ENCODE measurements at places on chromosomes 6 and 20.
A peak's percentile ranks its signal among the peaks of the same experiment; 100 is the strongest.

GRCh38 chr20:19660808-19661378 is 97.2 kb upstream of the RIN2 start:
- DNase-seq, result no peak

- no peak for DNase-seq
Measured at GRCh38 chr20:57777911-57778310, 68.1 kb upstream of the PMEPA1 start.

DNA sequence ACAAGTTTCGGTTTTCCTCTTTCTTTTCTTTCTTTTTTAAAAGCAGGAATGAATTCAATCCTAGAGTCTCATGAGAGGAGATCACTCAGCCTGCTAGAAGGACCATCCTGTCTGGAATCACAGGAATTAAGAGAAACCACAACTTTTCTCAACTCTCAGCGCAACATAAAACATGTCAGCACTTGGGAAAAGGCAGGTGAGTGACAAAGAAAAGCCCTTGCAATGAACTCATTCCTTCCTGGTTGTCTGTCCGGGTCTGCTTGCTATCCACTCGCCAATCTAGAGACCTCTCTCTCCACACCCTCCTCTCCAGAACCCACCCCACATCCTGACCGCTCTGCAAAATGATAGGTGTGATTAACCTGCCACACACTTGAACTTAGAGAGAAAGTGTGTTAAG is 253.8 kb downstream of the LY86 start:
- no peak for DNase-seq

DNA sequence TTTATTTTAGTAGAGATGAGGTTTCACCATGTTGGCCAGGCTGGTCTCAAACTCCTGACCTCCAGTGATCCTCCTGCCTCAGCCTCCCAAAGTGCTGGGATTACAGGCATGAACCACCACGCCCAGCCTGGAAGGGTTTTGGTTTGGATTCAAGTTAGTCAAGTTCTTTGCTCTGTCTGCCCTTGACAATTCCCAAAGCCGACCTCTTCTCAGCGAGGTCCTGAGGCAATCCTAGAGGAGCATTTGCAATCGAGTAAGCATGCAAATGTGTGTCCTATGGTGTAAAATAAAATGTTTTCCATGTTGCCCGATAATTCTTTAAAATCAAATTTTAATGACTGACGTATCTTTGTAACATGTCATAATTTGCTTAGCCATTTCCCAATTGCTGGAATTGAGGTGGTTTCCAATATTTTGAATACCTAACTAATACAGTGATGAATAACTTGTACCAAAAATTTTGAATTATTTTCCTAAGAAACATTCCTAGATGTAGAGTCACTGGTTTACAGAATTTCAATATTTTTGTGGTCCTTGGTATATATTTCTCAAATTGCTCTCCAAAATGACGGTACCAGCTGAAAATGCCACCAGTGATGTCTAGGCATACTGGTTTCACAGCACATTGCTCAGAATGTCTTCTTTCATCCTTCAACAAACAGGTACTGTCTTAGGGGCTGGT is 38.7 kb downstream of the GTF2H5 start:
- no peak for DNase-seq

DNA sequence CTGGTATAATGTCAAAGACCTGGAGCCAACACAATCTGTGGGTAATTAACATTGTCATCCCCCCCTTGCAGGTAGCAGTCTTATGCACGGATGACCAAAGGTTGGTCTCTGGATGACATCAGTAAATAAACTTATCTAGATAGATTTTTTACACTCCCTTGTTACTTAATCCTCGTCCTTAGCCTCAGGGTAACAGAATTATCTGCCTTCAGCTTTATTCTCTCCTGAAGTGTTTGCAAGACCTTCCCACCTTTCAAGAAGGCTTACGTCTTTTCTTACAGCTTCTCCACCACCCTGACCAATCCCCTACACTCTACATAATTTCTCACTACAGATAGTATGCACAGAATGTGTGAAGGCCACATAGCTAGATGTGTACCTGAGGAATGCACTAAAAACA is 434.8 kb upstream of the HTR1E start:
- DNase-seq, result no peak

GRCh38 chr6:36947570-36948351 is 6.8 kb upstream of the PI16 start:
- no peak for DNase-seq

DNA sequence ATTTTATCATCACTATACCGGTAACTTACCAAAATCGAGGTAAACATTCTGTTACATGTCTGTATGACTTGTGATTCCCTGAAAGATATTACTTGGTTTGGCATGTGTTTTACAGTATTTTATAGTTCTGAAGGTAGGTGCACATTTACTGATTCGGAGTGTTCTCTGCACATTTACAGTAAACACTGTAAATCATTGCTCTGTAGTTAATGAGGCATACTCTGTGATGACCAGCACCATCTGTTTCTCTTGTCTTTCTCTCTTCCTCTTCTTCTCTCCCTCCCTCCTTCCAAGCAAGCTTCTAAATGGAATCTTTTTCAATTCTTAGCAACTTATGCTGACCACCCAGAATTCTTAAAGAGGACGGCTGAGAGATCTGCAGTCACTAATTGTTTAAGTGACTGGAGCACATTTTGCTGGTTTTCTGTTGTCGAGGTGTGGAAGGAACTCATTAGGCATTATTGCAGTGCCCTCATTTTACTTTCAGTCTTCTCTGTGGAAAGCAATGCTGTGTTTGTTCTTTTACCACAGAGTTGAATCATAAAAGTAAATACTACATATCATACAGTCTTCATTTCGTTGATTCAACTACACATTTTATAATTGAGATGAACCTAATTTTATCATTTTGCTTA is 126.5 kb downstream of the UTRN start:
- DNase-seq, result no peak

DNA sequence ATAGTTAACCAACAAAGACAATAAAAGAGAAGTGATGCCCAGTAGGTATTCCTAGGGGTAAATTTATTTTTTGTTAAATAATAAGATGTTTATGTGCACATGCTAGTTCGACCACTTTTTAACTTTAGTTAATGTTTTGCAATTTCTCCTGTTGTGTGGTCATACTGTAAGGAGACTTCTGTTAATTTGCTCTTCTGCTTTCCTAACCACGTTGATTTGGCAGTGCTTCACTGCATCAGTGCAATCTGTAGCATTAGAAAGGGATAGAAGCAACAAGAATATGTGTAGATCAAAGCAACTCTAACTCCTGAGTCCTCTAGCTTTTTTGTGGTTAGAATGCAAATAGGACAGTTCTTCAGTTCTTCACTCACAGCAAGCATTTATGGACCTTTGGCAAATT is 13.9 kb downstream of the MYB start:
- DNase-seq, result no peak

DNA sequence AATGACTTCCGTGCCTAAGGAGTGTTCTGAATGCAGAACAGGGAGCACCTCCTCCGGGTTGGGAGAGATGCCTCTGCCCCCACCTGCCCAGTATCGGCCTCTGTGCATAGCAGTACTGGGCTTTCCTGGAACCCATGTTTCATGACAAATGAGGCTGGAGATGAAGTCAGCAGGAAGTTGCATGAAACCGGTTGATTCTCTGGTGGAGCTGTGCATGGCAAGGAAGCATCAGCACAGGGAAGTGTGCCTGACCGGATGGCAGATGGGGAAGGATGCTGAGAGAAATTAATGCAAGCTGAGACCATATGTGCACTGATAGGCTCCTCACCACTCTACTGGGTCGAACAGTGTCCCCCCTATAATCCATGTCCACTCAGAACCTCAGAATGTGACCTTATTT is 155.5 kb downstream of the CDH26 start:
- no peak for DNase-seq

DNA sequence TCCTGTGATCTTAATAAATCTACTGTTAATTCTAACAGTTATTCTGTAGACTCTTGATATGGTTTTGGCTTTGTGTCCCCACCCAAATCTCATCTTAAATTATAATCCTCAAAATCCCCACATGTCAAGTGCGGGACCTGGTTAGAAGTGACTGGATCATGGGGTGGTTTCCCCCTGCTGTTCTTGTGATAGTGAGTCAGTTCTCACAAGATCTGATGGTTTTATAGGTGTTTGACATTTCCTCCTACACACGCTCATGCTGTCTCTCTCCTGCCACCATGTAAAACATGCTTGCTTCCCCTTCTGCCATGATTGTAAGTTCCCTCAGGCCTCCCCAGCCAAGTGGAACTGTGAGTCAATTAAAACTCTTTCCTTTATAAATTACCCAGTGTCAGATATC is 10.5 kb upstream of the EPB41L2 start:
- no peak for DNase-seq

GRCh38 chr20:965956-966355 is 36.2 kb downstream of the RSPO4 start:
- no peak for DNase-seq

GRCh38 chr20:3218307-3218988 is 9.2 kb downstream of the ITPA start:
- peak; percentile 61 for DNase-seq
